Stimulated activated CD4-positive, alpha-beta T cell treated with anti-CD3 and anti-CD28 coated beads, TNF-alpha, amount 100 ng/mL, for 1 hour (primary cell): ENCODE measurements at places on chromosomes 4 and X.

- no peak for DNase-seq
These were observed 40.7 kb upstream of the DHX15 start for GRCh38 chr4:24625091-24625490.

DNA sequence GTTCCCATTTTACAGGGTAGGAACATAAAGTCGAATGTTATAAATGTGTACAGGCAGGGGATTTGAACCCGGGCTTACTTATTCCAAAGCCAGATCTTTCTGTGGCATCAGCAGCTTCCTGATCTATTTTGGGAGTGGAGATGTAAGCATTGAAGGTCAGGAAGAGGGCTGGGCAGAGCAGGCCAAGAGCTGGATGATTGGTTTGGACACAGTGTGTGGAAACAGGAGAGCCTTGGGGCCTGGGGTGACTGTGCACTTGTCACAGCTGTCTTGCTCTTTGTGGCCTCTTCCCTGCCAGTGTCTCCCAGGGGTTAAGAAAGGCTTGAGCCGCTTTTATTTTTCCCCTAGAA, 127.9 kb upstream of the ENPP6 start:
- no peak for DNase-seq

DNA sequence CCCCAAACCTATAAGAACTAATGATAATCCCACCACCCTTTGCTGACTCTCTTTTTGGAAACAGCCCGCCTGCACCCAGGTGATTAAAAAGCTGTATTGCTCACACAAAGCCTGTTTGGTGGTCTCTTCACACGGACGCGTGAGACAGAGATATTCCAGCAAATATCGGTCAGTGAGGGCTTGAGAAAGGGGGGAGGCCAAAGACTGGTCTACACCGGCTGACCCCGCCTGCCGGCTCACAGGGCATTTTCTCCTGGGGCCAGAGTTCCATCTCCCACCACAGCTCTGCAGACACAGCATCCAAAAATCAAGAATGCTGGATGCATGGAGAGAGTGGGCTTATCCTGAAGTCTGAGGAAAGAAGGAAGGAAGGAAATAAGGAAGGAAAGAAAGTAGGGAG, 176.0 kb downstream of the SHOX start:
- DNase-seq = no peak

DNA sequence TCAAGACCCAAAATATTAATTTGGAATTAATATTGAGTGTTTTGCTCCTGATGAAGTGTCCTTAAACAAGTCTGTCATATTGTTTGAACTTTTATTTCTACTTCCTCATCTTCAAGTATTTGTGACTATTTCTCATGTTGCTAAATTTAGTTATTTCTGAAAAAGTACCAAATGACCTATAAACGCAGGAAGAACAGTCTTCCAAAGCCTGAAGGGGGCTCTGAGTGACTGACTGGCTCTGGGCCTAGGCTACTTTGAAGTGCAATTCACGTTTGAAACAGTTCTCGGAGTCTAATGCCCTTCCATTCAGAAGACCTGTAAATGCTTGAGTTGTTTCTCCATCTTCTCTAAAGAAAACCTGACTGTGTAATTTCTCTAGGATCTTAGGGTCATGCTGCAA, 26.5 kb downstream of the GALNT7 start:
- DNase-seq = no peak

DNA sequence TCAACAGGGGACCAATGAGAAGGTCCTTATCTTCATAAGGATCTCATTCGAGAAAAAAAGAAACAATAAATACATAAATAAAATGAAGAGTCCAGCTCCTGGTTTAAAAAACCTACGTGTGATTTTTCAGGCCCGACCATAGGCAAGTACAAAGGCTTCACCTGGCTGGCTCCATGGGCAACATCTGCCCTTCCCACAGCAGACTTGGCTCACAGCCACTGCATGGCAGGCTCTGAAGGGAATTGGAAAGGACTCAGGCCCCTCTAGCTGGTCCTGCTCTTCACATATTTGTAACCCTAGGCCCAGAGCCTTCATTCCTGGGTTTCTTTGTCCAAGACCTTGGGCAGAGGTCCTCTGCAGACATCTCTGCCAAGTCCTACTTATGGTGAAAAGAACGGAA, 228.1 kb downstream of the QDPR start:
- no peak for DNase-seq

DNA sequence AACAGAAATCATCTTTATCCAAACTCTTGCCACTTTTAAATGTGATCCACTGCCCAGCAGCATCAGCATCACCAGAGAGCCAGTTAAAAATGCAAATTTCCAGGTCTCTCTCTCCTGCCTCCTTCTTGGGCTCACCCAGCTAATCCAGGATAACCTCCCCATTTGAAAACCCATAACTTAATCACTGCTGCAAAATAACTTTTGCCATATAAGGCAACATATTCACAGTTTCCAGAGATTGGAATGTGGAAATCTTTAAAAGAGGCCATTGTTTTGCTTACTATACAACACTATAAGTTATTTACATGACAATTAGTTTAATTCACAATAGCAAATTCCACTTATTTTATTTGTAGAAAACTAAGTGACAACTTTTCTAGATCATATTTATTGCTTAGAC, 4.8 kb upstream of the EXOSC9 start:
- DNase-seq = no peak

GRCh38 chr4:102316585-102316984, 28.7 kb downstream of the SLC39A8 start:
- DNase-seq = no peak

DNA sequence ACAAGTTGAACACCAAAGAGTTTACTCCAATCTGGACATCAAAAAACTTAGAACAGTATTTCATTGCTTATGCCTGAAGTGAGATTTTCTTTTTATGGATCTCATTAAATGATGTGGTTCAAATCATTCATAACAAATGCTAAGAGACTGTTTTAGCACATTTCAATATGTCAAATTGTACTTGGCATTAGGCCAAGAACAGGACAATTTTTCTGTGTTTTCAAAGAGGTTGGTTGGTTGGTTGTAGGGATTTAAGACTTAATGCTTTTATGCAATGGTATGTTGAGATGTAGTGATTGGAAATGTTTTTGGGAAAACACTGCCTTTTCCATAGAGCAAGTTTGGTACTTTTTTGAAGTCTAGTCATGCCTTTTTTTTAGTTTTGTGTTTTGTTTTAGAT, 510.4 kb downstream of the ZNF674 start:
- DNase-seq = no peak

DNA sequence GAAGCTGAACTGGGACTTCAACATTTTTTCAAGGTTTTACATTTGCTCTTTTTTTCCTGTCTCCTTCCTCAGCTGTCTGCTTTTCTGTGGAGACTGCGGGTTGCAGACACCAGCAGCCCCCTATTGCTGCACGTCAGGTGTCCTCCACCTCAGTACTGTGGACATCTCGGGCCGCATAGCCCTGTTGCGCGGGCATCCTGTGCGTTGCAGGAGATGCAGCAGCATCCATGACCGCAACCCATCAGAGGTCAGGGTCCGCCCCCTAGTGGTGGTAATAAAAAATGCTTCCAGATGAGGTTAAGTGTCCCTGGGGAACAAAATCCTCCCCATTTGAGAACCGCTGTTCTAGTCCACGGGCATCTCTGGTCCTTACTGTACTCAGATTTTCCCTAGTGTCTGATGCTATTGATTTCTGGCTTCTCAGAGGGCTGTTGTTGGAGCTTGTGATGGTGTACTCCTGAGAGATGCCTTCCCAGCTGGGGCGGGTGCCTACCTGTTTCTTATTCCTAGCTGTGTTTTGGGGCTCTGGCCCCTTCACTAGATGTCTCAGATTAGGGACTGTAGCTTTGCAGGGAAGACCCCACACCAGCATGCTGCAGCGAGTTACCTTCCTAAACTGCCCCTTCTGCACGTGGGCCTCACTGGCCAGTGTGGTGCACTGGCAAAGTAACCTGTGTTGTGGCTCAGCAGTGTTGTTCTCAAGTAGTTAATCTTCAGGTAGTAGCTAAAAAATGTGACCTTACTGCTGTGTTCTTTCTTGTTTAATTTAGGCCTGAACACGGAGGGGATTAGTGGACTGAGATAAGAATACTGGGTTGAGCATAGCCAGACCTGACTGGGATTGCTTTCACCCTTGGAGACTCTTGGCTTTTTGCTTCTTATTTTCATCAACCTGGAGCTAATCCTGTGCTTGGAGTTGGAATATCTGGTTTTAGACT, 28.2 kb downstream of the NSD2 start:
- DNase-seq = peak; percentile 48

DNA sequence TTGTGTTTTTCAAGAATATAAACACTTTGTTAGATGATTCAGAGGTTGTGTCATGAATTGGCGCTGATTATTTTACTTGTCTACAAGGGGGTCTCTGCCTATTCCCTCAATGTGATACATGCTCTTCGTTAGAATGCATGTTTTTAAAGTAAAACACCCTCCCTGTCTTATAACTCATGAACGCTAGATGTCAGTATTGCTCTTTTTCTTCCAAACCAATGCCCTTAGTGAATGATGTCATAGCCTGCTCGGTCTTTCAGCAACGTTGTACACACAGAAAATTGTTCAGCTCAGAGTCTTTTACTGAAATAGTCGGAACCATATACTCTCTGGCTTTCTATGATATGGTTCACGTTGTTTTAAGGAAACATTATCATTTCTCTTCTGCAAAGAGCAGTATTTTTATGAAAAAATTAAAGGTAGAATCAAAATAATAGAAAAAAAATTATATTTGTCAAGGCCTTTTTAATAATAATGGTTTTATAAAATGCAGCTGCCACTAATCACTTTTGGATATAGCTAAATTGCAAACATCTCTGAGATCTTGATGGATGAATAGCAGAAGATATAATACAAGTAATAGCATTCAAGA, 292.9 kb downstream of the TLL1 start:
- DNase-seq = no peak

DNA sequence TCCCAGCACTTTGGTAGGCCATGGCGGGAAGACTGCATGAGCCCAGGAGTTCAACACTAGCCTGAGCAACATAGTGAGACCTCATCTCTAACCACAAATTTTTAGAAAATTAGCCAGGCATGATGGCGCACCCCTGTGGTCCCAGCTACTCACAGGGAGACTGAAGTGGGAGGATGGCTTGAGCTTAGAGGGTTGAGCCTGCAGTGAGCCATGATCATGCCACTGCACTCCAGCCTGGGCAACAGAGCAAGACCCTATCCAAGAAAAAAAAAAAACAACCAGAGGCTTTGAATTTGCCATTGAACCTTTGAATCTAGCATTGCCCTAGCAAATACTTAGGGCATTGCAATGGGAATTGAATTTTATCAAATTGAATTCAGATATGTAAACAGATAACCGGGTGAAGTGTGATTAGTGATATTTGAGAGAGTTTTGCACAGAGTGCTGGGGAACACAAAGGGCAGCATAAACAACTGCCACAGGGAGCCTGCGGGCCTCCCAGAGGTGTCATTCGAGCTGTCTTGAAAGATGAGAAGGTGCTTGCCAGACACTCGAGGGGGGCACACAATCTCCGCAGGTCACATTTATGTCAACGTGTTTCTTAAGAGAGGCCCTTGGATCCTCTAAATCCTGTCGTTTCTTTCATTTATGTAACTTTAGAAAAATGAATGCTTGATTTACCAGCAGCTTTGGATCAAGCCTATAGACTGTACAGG, 200.3 kb downstream of the AASDH start:
- no peak for DNase-seq

- DNase-seq = no peak
These were observed 40.3 kb upstream of the ATXN3L start for GRCh38 chrX:13360146-13360545.

- DNase-seq = no peak
These were observed 117.7 kb upstream of the PNPLA4 start for GRCh38 chrX:8044947-8045346.

GRCh38 chr4:104616401-104616820, 121.7 kb upstream of the CXXC4 start:
- no peak for DNase-seq

- DNase-seq = no peak
These were observed 84.0 kb upstream of the AFAP1 start for GRCh38 chr4:8023696-8024033.

GRCh38 chr4:87521319-87521718, 7.9 kb downstream of the SPARCL1 start:
- no peak for DNase-seq

GRCh38 chrX:106891762-106892460, 11.2 kb downstream of the RIPPLY1 start:
- DNase-seq = no peak

GRCh38 chr4:1191621-1192020, 19.2 kb upstream of the SPON2 start:
- no peak for DNase-seq

GRCh38 chr4:148778980-148779675, 336.9 kb upstream of the NR3C2 start:
- no peak for DNase-seq

GRCh38 chrX:68847172-68847571, 18.4 kb downstream of the EFNB1 start:
- DNase-seq = no peak

- no peak for DNase-seq
These were observed 5.5 kb upstream of the TLR10 start for GRCh38 chr4:38788317-38788716.

GRCh38 chr4:161813889-161814288, 349.9 kb downstream of the FSTL5 start:
- no peak for DNase-seq

DNA sequence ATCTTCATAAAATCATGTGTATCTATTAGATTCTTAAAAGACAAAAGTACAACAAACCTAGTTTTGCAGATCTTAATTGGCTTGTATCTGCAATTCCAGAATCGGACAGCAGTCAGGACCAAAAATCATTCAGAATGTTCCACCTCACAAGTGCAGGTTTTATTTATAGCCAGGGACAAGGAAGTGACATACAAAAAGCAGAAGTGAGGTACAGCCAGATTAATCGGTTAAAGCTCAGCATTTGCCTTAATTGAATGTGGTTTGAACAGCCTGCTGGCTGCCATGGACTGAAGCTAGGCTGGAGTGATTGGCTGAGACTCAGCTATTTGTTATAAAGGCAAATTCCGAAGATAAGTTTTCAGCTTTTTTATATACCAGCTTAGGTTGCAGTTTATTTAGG, 932.6 kb downstream of the C4orf33 start:
- no peak for DNase-seq

DNA sequence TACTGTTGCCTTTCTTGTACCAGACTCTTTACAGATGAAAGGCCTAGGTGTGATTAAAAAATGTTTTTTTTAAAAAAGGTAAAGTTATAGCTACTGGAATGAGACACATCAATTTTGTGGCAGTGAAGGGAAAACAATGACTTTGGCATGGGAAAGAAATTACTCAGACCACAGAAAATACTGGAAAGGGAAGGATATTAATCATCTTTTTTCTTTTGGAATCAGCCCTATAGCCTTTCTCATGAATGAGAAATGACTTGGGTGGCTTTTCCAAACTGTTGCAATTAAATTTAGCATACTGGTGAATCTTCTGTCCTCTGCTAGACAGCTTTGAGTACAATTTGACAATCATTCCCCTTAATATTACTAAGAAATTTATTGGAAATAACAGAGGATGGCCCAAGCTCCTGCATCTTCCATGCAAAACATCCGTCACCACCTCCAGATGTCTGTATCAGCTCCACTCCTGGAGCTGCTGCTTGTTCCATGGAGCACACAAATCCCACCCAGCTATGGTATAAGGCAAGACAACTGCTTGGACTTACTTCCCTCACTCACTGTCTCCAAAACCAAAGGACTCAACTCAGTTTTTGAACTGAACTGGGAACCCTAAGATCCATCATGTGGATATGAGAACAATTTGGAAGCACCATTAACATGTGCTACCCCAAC, 97.6 kb upstream of the ARSJ start:
- DNase-seq = no peak

GRCh38 chrX:1493877-1494510, 41.3 kb upstream of the ASMTL start:
- DNase-seq = no peak

- DNase-seq = no peak
These were observed 455.2 kb downstream of the PCDH7 start for GRCh38 chr4:31175242-31175910.

GRCh38 chr4:147843162-147843561, 111.3 kb downstream of the ARHGAP10 start:
- DNase-seq = no peak
